ENCODE measurements at places on chromosomes 1 and 21.

DNA sequence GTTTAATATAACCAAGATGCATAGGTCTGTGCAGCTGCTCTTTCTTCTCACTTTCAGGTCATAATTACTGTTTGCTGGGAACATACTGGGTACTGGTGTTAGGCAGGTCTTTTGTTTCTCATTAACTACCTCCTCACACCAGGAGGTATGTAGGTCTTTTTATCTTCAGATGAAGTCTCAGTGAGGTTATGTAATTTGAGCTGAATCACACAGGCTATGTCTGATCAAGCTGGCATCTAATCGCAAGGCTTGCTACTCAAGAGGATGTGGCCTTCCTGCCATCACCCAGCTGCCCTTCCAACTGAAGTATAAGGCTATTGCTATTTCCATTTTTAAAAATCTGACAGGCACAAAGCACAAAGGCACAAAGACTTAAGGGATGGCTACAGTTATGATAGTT lies 96.4 kb downstream of the RUNX1 start:
- no peak for DNase-seq

DNA sequence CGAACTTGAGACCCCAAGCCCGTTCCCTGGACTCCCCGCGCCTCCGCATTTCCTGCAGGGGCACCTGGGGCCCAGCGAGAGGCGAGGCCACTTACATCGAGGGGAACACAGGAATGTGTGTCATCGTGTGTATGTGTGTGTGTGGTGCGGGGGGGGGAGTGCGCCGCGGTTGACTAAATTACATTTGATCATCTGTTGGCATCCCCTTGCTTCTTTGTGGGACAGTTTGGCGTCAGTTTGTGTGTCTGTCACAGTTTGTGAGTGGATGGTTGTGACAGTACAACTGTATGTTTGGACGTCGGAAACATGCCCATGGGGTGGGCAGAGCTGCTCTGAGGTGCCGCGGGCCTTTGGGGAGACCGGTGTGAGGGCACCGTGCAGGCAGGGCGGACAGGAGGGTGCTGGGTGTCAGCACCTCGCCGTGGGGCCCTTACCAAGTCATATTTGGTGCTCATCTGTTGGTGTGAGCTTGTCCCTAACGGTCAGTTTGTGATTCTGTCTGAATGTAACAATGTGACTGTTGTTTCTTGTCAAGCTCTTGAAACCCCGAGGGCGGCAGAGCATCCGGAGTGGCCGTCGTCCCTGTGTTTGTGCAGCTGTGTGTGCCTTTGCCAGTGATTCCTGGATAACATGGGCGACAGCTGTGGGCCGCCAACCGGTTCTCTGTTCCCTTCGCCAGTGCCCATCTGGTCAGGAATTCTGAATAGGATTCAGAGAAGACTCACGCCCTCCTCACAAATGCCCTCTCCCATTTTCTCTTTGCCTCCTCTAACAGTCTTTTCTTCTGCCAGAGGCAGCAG lies 899 bp downstream of the OPRD1 start:
- DNase-seq, result no peak

DNA sequence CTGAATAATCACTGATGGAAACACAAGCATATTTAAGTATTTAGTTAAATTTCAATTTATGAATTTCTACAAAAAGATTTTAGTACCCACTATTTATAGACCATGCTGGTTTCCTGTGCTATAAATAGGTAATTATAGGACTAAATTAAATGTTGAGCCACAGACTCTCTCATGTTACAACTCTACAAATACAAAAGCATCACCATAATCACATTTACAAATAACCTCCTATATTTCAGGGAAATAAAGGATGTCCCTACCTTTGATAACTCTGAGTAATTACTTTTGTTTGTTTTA lies 32.6 kb upstream of the CCDC190 start:
- DNase-seq, result no peak

GRCh38 chr21:26332867-26333266 lies 162.3 kb upstream of the APP start:
- DNase-seq, result no peak

DNA sequence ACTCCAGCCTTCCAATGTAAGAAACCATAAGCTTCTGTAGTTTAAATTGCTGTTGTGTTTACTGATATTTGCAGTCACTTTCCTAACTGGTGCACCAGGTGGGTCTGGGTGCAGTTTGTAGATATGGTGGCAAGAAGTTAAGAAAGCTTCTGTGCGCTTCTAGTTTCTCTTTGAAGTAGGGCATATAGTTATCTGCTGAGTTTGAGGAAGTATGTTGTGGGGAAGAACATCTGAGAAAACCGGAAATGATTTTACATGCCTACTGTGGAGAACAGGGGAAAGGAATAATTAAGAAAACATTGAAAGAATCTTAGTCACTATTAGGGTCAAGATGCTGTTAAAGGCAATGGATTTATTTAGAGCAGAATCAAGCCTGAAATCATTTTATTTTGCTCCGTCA lies 14.9 kb upstream of the SLC44A5 start:
- DNase-seq, result no peak

GRCh38 chr1:54475357-54475881 lies 69.2 kb upstream of the SSBP3 start:
- DNase-seq, result no peak

DNA sequence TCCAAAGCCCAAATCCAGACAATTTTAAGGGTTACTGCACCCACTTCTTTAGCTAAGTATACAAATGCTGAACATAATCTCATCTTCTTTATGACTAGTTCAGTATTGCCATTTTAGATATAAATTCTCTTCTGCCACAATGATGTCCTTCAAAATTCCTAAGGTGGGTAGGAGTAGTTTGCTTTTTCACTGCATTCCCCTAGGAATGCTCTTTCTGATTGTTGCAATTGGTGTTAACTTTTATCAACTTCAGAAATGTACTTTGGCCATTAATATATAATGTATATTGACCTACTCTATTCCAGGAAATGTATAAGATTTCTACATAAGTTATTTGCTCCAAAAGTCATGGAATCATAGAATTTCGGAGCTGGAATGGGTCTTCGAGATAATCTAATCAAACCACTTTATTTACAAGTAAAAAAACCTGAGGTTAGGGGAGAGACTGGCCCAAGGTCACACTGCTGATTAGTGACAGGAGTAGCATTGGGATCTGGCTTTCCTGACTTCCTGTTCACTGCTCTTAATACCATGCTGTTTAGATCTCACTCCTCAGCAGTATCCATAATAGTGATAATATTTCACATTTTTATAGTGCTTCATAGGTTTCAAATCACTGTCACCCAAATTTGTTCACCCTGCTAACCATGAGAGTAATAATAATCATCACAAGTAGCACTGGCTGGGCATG lies 46.4 kb upstream of the RASAL2 start:
- DNase-seq, result no peak

DNA sequence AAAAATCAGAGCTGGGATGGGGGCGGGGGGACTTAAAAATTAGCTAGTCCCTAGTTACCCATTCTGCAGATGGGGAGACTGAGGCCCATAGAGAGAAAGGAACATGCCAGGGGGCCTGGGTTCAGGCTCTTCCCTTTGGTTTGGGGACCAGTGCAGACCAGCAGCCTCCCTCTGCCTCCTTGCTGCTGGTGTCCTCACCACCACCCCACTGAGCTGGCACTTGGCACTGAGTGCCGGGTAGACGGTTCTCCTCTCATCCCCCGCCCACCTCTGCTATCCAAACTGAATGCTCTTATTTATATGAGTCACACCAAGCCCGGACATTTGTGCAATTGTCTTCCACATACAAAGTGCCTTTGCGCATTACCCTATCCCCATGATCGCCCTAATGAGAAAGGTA lies 39.2 kb downstream of the CAMK2N1 start:
- DNase-seq, result no peak

- DNase-seq, result no peak
Observed at GRCh38 chr1:85373378-85373708, 91.6 kb downstream of the DDAH1 start.

GRCh38 chr21:31273278-31273677 lies 70.8 kb downstream of the TIAM1 start:
- no peak for DNase-seq

DNA sequence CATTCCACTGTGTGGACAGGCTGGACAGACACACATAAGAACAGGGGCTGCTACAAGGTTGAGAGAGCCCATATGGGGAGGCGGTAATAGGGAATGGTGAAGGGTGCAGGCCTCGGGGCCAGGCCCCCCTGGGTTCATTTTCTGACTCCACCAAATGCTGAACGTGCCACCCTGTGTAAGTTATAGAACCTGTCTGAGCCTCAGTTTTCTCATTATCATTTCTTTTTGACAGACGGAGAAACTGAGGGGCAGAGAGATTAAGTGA lies 569.5 kb downstream of the PTPRU start:
- DNase-seq, result no peak

DNA sequence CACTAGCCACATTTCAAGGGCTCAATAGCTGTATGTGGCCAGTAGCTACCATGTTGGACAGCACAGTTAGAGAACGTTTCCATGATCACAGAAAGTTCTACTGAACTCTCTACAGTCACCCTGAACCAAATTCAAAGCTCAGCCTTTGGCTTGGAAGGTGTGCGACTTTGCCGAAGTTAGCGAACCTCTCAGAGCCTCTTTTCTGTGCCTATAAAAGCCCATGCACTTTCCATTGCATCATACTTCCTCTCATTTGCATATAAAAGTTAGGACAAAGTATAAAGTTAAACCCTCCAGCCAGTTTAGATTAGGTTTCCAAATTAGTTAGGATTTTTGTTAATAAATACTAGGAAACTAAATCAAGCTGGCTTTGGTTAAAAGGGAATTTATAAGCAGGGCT lies 4.7 kb upstream of the SLC1A7 start:
- DNase-seq, result no peak

GRCh38 chr1:51506537-51506936 lies 12.5 kb downstream of the EPS15 start:
- DNase-seq, result no peak

GRCh38 chr1:218171302-218171893 lies 113.7 kb upstream of the RRP15 start:
- DNase-seq, result no peak

DNA sequence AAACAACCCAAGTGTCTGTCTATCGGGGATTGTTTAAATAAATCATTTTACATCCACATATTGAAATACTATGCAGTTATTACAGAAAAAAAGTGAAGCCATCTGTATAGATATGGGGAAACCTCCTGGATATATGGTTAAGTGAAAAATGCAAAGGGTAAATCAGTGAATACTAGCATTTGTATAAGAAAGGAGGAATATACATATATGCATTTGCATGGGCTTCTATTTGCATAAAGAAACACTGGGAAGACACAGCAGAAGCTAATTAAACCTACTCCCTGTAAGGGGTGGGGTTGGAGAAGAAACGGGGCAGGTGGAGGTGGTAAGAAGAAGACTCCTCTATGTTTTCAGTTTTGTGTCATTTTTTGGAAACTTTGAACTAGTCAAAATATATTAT lies 16.6 kb upstream of the KIRREL1 start:
- DNase-seq, result no peak

Data from islet precursor cell (in vitro differentiated cells).